Umbilical cord (tissue), 2 donors: ENCODE measurements at places on chromosomes 2 and 18. TPM values are rescaled to one million over a fixed set of nuclear protein-coding genes. Genes with fewer than 3 reads are reported as not detected.
A peak's percentile ranks its signal among the peaks of the same experiment; 100 is the strongest.

DNA sequence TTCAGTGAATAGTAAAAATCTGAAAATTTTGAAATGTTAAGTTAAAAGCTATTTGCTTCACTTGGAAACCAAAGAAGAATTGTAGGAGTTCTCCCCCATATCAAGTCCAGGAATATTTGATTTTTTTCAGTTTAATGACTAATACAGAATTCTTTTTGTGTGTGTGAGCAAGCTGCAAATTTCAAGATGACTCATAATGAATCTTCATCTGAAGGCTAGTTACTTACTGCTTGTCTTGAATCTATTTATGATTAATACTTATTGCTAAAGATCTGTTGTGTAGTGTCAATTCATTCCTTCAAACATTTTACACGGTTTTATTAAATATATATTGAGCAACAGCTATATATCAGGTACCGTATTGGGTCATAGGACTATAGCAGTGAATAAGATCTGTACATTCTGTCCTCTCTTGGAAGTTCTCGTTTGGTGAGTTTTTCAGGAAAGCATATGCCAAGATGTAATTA, 47.8 kb upstream of the CAVIN2 start:
- DNase-seq, result peak; percentile 51

DNA sequence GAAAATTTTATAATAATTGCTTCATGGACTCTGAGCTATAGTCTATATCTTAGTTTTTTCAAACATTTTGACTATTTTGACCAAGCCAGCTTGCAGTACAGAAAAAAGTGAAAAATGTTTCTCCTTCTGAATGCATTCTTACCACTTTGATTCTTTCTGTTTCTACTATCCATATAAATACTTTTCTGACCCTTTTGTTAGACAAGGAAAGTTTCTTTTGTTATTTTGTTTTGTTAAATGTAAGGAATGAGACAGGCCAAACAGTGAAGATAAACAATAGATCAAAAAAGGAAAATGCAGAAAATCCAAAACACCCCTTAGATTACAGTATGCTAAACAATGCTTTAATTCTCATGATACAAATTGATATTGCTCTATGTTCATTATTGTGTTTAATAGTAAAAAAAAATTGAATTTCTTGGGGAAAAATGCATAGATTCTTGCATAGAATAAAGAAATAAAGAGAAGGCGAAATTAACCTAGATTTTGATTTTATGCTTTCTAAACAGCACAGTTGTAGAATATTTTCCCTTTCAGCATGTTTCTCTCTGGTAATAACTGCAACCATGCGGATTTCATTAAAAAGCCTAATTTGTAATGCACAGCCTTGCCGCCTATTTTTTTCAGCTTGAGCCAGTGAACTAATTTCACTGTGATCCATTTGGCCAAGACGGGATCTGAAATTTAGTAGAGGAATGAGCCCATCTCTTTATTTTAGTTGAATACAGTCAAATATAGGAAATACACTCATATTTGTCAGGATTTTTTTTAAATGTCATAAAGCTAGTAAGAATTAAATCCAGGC, 976 bp downstream of the TNFAIP6 start:
- DNase-seq, result no peak

DNA sequence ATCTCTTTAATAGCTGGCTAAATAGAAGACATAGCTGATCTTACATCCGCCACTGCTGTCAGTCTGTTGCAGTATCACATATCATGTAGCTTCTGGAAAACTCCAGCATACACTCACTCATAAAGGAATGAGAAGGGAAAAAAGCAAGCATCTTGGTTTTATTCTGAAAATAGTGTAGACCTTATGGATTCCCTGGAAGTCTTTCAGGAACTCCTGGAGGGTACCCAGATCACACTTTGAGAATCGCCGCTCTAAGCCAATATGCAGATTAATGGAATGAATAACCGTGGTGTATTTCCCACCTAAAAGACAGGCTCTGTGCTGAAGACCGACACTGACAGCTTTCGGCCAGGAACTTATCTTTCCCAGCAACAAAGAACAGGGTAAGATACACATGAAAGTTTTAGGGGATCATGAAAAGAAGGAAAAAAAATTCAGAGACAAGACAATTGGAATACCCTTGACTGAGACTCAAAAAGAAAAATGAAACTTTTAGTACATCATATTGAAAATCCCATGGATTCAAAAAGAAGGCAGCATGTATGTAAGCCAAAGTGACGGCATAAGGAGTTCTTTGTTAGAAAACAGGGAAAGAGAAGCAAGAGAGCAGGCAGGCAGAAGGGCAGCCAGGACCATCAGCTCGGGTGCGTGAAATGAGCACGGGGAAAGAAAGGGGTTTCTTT, 56.4 kb upstream of the SEC11C start:
- no peak for DNase-seq

- no peak for DNase-seq
Measured at GRCh38 chr2:118243031-118243430, 154.8 kb downstream of the INSIG2 start.

DNA sequence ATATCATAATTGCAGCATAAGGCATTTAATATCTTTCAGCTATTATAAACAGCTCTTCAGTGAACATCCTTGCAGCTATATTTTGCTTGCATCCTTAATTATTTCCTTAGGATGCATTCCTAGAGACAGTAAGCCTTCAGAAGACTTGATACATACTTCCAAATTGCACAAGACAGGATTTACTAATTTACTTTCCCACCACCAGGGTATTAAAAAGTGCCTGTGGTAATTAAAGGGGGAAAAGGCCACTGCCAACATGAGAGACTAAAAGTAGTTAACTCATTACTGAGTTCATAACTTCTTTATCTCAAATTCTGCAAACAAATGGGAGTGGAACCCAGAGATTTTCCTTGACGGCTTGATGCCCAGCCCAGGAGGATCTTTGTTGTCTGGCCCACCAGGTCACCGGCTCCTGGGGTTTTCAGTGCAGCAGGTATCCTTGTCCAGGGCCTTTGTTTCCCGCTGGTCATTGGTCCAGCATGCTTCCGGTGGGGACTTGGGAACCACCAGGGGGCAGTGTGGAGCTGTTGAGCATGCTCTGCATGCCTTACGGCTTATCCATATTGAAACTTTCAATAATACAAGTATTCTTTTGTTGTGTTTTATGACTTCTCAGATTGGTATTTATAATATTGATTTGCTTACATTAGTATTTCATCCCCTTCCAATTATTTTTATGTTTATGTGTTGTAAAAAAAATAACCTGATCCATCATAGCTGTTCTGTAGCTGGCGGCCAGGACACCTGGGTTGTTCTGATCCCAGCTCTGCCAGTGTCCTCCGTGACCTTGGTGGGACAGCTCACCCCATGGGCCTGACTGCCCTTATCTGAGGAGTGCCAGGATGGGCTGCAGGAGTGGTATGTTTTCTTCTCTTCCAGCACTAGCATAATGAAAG, 61.4 kb downstream of the TGOLN2 start:
- no peak for DNase-seq

Gene MPV17
- total RNA-seq, result 27.9 TPM

Gene TLX2
- total RNA-seq, result not detected

GRCh38 chr18:3279201-3280185, 17.6 kb downstream of the MYL12B start:
- no peak for DNase-seq

- DNase-seq, result no peak
Measured at GRCh38 chr2:47551800-47552525, 149.0 kb downstream of the MSH2 start.
